ENCODE measurements at places on chromosomes 1 and 21.

DNA sequence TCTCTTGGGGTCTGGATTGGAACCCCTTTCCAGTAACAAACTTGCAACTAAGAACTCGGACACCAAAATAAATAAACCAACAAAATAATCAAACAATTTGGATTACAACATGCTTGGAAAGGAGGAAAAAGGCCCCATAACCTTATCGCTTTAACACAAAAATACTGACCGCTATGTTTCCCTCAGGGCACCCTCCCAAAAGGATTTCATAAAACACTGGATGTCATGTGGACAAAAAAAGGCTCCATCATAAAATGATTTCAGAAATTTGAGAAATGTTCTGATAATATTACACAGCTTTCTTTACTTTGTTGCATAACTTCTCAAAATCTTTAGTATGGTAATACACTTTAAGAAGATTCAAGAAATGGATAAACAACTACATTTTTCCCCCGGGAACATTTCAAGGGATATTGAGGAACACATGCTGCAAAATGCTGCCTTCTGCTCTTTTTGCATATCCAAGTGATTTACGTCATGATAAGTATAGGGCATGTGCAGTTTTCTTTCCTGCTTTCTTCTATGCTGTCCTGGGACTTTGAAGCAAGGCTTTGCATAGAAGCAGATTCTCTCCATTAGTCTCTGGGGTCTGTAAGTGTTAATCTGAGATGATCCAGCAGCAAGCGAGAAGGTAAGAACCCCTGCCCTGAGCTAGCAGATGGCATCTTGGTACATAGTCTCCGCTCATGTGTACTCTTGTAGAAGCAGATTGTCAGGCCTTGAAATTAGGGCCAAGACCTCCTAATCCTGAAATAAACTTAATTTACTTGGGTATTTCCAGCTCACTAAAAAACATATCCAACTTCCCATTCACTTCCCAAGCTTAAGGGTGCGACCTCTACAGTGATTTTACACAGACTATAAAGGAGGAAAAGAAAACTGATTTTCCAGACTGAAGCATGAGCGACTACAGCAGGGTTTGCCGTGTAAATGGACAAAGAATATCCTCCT, 85.5 kb upstream of the KIAA0040 start:
- DNase-seq, result no peak

DNA sequence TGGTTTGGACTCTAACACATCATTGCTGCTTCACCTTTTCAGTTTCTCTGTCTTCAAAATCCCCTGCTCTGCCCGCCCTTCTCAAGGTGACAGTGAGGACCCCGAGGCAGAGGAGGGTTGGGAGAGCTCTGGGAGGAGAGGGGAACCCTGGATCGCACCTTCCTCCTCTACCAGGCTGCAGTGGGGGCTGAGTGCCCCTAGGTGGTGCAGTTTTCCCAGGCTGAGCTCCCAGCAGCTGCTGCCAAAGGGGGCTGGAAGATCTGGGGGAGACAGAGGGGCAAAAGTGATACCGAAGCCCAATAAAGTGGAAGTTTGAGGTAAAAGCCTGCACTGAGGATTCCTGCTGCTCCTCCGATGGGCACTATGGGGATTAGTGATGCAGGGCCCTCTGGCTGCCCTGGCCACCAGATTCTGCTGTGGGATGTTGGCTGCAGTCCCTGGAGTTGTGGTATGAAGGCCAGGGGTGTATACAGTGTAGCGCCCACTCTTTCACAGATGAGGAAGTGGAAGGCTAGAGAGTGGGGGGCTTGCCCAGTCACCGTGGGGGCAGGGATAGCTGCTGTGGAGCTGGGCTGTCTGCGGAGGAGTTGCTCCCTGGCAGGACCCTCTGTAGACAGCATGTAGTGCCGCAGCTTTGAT, 40.7 kb upstream of the SCMH1 start:
- peak; percentile 37 for DNase-seq

- DNase-seq, result no peak
Observed at GRCh38 chr21:37183749-37184148, 83.4 kb downstream of the VPS26C start.

DNA sequence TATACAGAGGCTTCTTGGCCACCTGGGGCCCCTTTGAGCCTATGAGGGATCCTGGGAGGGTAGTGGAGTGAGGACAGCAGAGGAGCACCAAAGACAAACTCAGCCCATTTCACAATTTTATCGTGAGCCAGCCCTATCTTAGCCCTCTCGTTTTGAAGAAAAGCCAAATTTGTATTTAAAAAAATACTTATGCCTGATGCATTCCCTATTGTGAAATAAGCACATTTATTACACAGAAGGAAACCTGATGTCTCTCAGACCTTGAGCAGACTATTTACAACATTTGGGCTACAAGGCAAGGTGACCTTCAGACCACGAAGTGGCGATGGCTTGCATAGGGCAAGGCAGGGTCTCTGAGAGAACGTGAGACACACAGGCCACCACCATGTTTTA, 41.3 kb upstream of the H6PD start:
- DNase-seq, result no peak

DNA sequence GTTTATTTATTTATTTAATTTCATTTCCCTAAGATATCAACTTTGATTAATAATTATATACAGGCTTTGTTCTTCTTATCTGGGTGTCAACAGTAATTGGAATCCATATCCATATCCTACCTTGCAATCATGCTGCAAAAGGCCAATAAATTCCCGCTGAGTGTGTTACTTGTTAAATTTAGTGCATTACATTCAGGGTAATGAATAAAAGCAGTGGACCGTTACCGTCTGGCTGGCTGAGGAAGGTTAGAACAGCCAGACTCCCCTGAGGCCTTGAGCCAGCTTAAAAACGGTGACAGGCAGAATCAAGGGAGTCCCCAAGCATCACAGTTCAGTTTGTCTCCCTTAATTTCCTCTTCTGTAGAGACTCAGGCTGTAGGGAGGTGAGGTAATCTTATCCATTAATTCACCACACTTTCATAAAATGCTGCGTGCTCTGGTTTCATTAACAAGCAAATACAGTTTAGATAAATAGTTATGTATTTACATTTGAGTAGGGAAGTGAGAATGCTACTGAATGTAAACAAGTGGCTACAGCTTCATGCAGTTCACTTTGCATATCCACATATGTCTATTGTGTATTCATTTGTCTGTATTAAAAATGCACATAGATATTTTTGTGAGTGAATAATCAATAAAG, 888.2 kb upstream of the CXADR start:
- DNase-seq, result no peak

- peak; percentile 37 for DNase-seq
Observed at GRCh38 chr1:234125283-234125682, 220.8 kb downstream of the SLC35F3 start.

DNA sequence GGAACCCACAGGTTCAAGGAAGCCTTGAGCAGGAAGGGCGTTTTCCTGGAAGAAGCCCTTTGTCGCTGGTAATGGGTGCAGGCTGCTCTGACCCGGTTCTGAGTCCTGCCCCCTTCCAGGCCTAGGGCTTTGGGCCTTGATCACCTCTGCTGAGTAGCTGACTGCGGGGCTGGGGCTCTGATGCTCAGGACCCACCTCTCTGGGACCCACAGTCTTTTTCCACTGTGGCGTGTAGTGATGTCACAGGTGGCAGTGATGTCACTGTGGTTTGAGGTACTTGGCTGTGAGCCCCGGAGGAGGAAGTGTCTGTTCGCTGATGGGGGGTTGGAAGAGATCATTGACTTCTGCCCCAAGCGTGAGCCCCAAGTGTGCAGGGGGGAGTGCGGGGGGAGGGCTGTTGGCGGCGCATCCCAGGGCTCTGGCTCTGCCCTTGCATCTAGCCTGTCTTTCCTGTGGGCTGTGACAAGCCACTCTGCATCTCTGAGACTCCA, 6.9 kb downstream of the TNFRSF1B start:
- DNase-seq, result no peak

GRCh38 chr1:245903851-245904250, 603.2 kb downstream of the SMYD3 start:
- no peak for DNase-seq

DNA sequence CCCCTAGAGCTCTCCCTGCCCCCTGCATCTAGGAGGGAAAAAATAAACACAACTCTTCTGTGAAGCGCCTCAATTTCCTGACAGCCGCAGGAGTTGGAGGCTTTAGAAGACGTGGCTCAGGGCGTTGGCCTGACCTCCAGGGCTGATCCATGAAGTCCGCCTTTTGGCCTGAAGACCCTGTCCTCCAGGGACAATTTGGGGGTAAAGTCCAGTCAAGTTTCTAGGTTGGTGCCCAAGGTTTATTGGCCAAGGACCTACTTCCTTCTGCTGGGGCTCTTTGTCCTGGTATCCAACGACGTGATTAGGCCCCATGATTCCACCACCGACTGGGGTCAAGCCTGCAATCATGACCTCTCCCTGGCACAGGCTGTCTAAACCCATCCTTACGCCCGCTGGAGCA, 54.9 kb downstream of the PTPRF start:
- no peak for DNase-seq

- DNase-seq, result peak; percentile 35
Observed at GRCh38 chr1:27161594-27161993, 6.7 kb upstream of the SLC9A1 start.

DNA sequence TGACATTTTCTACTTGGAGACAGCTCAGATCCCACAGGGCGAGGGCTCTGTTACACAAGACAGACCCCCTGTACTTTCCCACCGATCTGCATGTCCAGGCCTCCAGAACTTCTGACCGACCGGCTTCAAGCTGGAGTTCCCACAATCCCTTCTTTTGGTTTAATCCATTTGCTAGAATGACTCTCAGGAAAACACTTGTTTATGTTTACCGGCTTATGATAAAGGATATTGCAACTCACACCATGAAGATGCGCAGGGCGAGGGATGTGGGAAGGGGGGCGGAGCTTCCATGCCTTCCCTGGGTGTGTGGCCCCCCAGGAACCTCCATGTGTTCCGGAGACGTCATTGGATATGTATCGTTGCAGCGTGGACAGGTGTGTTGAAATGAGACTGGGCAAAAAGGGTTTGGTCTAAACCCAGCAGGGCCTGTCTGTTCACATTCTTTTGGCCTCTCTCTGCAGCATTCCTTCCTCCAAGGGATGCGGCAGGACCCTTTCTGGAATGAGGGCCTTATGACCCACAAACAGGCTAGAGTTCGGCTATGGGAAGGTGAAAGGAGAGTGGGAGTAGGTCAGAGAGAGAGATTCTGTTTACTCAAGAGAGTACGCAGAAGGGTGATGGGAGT, 7.5 kb upstream of the IGSF5 start:
- DNase-seq, result no peak

DNA sequence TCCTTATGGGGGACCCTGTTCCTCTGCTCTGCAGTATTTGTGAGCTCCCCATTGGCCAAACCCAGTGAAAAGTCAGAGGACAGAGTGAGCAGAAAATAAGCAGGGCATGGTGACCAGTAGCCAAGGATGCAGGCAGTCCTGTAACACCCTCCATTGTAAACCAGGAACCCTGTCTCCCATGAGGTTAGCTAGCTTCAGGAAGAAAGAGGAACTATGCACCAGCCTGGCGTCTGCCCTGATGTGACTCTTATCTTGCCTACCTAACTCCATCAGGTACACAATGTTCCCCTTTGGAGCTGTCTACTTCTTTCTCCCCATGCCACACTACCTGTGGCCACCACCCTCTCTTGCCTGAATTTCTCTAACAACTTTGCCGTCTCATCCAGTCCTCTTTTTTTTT, 119.2 kb downstream of the LRIG2 start:
- DNase-seq, result no peak

DNA sequence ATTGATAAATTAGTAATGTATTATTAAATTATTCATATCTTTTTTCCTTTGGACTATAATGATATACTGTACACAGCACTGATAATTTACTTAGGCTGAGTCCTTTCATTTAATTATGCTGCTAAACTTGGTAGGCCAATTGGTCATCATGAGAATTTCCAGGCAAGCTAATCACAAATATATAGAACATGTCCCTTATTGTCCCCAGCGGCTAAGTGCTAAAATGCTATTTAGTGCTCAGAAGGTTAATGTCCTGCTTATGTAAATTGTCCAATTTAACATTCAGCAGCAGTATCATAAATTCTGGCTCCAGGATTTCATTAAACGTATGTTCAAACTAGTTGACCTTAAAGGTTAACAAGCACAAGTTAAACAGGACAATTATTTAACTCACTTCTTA, 30.0 kb upstream of the RRP15 start:
- no peak for DNase-seq

DNA sequence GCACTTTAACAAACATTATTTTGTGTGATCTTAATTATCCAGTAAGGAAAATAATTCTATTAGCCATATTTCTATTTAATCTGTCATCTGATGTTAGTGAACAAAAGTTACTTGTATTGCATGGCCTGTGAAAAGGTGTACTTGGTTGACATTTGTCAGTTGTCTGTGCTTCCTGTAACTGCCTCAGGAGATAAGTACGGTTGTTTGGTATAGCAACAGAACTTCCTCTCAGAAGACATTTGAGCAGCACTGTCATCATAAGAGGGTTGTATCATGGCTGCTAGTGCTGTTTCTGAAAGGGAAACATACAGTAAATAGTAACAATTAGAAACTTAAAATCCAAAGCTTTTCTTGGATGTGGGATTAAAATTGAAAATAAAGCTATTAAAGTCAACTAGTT, 3.4 kb downstream of the BLZF1 start:
- no peak for DNase-seq

DNA sequence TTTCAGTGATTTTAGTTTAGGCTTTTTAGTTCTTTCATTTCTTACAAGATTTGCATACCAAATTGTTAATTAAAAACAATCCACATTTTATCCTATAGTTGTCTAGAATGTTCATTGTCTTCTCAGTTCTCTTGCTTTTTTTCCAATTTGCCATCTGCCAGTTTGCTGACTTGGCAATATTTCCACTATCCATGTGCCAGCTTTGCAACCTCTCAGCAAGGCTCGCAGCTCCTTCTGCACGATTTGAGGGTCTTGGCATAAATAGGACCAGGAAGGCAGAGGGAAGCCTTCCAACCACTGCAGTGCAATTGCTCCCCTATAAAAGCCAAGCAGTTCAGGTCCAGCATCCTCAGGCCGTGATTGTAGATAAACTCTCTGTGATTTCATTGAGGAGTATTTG, 306.8 kb upstream of the FMN2 start:
- no peak for DNase-seq

DNA sequence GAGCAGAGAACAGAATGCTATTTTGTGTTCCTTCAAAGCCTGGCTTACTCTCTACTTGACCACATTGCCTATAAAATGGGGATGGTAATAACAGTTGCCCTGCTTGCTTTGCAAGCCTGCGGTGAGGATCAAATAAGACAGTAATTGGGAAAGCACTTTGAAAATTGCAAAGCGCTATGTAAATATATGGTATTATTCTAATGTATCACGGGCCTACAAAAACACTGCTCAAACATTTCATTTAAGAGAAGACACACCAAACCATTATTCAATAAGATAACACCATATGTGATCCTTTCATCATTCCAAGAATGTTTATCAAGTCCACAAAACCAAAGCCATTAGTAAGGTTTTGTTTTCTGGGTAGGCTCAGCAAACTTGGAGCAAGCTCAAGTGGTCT, 208.4 kb downstream of the ROR1 start:
- no peak for DNase-seq
